ENCODE measurements at places on chromosomes 3 and 15. TPM values are rescaled to one million over a fixed set of nuclear protein-coding genes. Genes with fewer than 3 reads are reported as not detected.

PP2D1 gene
- total RNA-seq, result not detected

GOLGA6D gene
- total RNA-seq, result not detected

SETD2 gene
- total RNA-seq, result 67.6 TPM

CALML4 gene
- 3.5 TPM for total RNA-seq

MINAR1 gene
- total RNA-seq, result 41.8 TPM

CIDEC gene
- total RNA-seq, result not detected

IL20RB gene
- 0.92 TPM for total RNA-seq

RAMAC gene
- 40.4 TPM for total RNA-seq

ACTRT3 gene
- 9.2 TPM for total RNA-seq

MOBP gene
- total RNA-seq, result 0.92 TPM

GOLGA6L7 gene
- not detected for total RNA-seq

ARRDC4 gene
- total RNA-seq, result 34.4 TPM

MEX3B gene
- 38.1 TPM for total RNA-seq

GP9 gene
- total RNA-seq, result not detected

LRTM1 gene
- total RNA-seq, result not detected

PLAAT1 gene
- 13.6 TPM for total RNA-seq

TP63 gene
- total RNA-seq, result 0.23 TPM

PATL2 gene
- total RNA-seq, result not detected

ADAMTS7 gene
- 6.0 TPM for total RNA-seq

TRA2B gene
- total RNA-seq, result 156 TPM

ACTR8 gene
- total RNA-seq, result 53.3 TPM

CLDN18 gene
- total RNA-seq, result not detected

STARD9 gene
- 7.2 TPM for total RNA-seq

FRMD5 gene
- 27.9 TPM for total RNA-seq

Measured in diencephalon (tissue), 1 donor.